ENCODE measurements at places on chromosomes 5 and 9.

DNA sequence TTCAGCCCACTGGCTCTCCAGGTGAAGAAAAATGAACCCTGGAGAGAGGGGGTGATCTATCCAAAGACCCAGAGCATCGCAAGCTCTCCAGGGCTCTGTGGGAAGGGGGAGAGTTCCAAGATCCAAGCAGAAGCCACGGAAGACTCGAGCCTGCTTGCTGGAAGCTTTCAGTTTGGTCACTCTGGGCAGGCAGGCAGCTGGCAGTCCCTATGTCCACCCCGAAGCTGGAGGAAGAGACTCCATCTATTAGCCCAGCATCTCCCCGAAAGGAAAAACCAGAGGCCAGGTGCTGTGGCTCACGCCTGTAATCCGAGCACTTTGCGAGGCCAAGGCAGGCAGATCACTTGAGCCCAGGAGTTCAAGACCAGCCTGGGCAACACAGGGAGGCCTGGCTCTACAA is 10.7 kb upstream of the SPARC start:
- DNase-seq, result no peak

- DNase-seq, result no peak
These were observed 432.9 kb downstream of the SPATA31D1 start for GRCh38 chr9:82421498-82421897.

DNA sequence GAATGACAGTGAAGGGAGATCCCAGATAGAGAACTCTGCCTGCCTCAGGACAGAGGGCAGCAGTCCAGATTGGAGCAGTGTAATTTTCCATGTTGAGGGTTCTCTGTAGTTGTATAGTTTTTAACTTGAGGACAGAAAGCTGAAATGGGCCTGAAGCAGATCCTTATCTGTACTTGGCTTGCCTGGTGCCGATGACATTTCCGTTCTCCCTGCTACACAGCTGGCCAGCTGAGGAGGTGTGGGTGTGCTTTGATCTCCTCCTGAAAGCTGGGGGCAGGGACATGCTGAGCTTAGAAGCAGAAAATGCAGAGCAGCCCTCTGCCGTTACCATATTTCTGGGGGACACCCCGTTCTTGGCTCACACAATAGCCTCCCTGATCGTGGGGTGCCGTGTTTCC is 10.5 kb downstream of the GLRX start:
- no peak for DNase-seq

DNA sequence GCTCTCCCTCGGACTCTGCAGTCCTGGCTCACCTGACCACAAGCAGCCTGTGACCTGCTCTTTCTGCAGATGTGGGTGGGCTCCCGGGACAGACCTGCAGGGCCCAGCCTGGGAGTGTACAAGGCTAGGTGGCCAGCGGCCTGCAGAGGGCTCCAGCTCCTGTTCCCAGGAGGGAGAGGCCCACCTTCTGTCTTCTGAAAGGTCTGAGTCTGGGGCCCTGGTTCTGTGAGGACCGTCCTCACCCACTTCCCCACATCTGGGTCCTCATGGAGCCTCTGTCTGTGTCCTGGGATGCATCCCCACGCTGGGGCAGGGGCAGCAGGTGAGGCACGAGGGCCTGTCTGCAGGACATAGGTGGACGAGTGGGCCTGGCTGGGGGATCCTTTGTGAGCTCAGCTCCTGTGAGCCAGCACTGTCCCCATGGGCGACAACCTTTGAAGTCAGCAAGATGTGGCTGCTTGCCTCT is 43.7 kb downstream of the PHF2 start:
- no peak for DNase-seq

DNA sequence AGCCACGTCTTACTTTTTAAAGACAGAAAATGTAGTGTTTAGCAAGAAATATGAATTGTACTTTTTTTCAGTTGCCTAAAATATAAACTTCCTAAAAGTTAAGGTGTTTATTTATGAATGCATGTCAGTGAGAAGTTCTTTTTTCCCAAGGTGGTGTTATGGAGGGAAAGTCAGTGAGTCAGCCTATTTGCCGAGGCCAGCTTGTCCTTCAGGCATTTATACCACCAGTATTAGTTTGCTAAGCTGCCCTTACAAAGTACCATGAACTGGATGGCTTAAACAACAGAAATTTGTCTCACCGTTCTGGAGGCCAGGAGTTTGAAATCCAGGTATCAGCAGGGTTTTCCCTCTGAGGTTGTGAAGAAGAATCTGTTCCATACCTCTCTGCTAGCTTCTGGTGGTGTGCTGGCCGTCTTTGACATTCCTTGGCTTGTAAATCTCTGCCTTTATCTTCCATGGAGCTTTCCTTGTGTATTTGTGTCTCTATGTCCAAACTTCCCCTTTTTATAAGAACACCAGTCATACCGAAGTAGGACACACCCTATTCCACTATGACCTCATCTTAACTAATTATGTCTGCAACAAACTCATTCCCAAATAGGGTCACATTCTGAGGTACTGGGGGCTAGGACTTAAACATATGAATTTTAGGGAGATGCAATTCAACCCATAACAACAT is 38.4 kb downstream of the PRKACG start:
- no peak for DNase-seq

DNA sequence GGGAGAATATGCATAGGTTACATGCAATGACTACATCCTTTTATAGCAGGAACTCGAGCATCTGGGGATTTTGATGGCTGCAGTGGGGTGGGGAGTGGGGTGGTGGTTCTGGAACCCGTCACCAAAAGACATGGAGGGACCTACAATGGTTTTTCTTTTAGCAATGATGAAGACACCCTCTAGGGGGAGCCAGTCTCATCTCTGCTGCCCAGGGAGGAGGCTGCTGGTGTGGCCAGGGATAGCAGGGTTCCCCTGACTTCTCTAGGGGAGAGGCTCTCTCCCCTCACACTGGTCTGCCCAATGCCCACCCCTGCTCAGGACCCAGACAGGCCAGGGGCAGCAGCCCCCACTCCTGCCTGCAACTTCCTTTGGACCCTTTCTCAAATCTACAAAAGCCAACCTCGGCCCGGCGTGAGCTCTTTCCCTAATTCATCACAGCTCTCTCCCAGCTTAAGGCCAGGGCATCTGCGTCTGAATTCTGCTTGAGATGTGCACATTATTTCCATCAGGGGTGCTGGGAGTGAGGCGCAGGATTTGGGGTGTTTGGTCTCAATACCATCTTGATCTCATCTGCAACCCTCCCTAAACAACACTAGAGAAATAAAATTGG is 73.6 kb upstream of the RETREG1 start:
- peak; percentile 34 for DNase-seq

Measured in NCI-H1048 (cell line).